ENCODE measurements at places on chromosomes 11 and 22.

DNA sequence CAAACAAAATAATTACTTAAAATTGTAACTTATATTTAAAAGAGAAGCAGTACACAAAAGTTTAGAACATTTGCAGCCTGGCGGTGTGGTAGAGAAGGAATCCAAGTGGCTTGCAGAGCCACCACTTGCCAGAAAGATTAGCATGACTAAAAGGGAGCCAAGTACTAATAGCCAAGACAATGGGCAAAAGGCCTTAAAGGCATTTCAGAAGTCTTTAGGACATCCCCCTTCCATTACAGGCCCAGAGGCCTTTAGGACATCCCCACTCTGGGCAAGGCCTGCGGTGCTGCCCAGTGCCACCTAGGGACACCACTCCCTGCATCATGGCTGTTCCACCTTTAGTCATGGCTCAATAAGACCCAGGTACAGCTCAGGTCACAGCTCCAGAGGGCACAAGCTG, 32.4 kb downstream of the TMEM225 start:
- DNase-seq = no peak

GRCh38 chr11:95297680-95298452, 66.9 kb upstream of the SESN3 start:
- DNase-seq = no peak

- no peak for DNase-seq
These were observed 266.3 kb downstream of the DDX10 start for GRCh38 chr11:108931168-108931567.

- no peak for DNase-seq
These were observed 200.1 kb upstream of the POU2AF2 start for GRCh38 chr11:111045407-111045803.
